ENCODE measurements at places on chromosomes 4 and X. TPM values are rescaled to one million over a fixed set of nuclear protein-coding genes. Genes with fewer than 3 reads are reported as not detected.

CSN1S1 gene
- polyA plus RNA-seq = not detected

UGT2B28 gene
- not detected for polyA plus RNA-seq

PDE6B gene
- 0.22 TPM for polyA plus RNA-seq

ZIC3 gene
- polyA plus RNA-seq = not detected

BMP3 gene
- 0.05 TPM for polyA plus RNA-seq

MAGEB1 gene
- polyA plus RNA-seq = not detected

GC gene
- polyA plus RNA-seq = not detected

TCP11X2 gene
- not detected for polyA plus RNA-seq

CT45A5 gene
- polyA plus RNA-seq = not detected
